ENCODE measurements at places on chromosomes 12 and 14.

DNA sequence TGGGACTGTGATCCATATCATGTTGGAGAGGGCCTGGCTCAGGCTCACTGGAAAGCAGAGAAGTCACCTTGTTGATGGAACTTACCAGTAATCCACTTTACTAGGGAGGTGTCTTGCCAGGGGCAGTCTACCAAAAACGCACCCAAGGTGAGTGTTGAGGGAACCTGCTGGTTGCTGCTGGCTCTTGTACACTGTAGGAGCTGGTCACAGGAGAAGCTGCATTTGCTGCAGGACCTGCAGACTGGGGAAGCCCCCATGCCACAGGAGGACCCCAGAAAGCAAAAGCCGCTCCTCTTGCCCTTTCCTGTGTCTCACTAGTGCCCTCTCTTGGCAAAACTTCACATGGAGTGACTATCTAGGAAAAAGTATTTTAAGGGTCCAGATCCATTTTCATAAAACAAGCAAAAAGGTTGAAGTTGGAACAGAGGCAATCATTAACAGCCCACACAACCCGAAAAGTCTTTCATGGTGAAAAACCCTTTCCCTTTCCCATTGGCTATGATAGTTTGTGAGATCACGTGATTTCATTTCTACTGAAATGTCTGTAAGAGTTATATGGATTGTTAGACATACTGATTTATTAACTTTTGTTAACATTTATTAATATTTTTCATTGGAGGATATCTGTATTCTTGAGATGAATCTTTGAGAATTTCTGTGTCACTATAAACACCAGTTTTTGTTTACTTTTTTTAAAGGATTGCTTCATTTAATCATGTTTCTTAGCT is 59.2 kb downstream of the RASSF8 start:
- DNase-seq: no peak

DNA sequence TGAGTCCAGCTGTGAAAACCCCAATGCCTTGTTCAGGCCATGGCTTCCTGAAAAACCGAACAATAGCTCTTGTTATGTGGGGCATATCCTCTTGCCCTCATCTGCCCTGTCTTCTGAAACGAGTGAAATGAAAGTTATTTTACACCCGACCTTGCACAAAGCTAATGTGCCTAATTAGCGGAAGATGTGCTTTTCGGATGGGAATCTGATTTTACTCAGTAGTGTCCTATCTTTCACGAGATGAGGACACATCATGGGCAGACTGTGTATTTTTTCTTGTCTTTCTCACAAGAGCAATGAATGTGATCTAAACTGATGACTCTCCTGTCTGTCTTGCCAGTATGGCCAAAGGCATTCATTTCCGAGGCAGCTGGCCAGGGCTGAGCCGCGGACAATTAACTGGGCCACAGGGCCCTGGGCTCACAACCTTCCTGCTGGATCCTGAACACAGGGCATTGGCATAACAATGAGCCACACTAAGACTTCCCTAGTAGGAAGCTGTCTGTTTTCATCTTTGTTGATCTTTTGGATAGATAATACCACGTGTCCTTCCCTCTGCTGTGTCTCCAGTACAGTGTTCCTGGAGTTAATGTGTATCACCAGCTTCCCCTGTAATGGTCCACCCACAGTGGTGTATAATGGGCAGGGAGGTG is 86.0 kb upstream of the HIF1A start:
- DNase-seq: no peak

- no peak for DNase-seq
These were observed 208.3 kb downstream of the GXYLT1 start for GRCh38 chr12:41936333-41936732.

- DNase-seq: no peak
These were observed 167.7 kb upstream of the AMIGO2 start for GRCh38 chr12:47247418-47247817.

DNA sequence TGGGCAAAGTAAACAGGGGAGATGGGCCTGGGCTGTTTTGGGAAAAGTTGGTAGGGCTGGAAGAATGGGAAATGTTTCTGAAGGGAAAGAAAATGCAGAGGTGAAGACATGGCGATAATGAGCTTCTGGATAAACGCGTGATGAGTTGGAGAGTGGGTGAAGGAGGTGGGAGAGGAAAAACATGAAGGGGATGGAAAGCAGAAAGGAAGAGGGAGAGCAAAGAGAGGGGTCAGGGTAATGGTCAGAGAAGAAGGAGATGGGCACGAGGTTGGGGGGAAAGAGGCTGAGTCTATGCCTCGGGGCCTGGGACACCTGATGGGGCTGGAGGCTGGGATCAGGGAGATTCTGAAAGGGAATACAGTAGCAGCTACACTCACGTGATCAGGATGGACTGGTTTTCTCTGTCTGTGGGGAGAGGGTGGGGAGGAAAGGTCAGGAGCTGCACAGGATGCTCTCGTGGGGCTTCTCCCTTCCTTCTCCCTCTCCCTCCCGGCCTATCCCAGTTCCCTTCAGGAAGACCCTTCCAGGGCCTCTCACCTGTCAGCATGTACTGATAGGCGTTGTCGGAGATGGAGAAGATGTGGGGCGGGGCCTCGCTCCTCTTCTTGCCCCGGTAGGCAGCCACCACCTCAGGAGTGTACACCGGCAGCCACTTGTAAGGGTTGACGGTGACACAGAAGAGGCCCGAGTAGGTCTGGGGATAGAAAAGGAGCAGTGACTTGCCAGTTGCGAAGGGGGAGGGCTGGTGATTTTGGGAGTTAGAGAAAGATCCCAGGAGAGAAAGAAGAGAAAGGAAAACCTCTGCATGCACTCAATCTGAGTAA is 3.1 kb downstream of the MYH7 start:
- DNase-seq: no peak
